ENCODE measurements at places on chromosomes 2 and 18.

- DNase-seq: peak; percentile 68
Observed at GRCh38 chr2:218010984-218011652, 8.3 kb upstream of the TNS1 start.

DNA sequence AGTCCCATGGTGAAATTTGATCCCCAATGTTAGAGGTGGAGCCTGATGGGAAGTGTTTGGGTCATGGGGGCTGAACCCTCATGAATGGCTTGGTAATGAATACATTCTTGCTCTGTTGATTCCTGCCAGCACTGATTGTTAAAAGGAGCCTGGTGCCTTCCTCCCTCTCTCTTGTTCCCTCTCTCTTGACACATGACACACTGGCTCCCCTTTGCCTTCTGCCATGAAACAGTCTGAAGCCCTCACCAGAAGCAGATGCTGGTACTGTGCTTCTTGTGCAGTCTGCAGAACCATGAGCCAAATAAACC, 30.6 kb upstream of the EPC2 start:
- no peak for DNase-seq

GRCh38 chr2:6224267-6224666, 532.1 kb downstream of the SOX11 start:
- DNase-seq: no peak

DNA sequence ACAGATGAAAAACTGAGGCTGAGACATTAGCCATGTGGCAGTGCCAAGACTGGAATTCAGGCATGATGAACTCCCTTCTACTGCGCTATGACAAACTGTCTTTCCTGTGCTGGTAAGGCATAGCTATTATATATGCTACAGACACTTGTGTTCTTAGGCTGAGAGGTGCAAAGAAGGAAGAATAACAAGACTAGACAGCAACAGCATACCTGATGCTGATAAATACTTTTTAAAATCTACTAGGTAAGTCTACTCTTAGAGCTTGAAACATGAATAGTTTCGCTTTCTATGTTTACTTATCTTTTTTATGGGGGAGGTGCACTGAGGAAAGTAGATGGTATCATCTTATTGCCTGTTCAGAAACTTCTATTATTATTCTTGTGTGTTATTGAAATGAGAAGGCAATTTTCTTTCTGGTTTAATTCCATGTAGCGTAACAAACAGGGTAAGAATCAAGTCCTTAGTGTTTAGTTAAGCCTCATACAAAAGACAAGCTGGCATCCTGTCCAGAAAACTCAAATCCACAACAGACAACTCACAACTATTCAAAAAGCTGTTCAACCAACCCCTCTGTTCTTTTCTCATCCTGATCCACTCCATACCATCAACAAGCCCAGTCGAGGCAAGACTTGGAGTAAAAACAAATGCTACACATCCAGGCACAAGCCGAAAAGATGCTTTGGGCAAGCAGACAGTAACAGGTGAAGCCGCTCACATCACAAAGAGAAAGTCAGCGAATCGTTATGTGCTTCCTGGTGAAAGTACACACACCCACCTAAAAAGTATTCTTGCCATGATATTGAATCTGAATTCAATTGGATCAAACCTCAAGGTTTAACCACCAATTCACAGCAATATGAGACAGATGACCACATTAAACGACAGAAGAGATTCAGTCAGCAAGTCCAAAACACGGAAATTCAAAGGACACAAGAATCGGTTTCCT, 1.5 kb downstream of the TTC32 start:
- peak; percentile 34 for DNase-seq

DNA sequence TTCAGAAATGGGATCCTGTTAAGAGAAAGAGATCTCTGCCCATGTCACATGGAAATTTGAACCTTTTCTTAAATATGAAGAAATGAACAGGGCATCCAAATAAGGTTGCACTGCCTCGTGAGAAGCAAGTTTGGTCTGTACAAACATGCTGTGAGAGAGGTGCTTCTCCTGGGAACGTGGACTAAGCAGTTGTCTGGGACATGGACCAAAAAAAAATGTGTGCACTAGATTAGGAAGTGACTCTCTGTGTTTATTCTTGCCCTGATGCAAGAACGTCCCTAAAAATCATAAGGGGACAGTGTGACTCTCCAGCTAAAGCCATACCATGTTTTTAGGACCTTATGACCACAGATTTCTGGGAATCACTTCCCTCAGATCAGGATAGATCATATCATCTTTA, 23.7 kb upstream of the GCG start:
- DNase-seq: no peak

GRCh38 chr2:227816507-227817294, 3.1 kb downstream of the CCL20 start:
- no peak for DNase-seq

All from DMS79 treated with DMSO at 0.1 percent for 48 hours (cell line).